ENCODE measurements at places on chromosomes 16 and 17.

- peak; percentile 84 for DNase-seq
Observed at GRCh38 chr16:68644715-68645493, at the start of gene CDH3. CDH3 (plus strand) TSS chr16:68645310; CDS start chr16:68645380, 70 bp downstream.

DNA sequence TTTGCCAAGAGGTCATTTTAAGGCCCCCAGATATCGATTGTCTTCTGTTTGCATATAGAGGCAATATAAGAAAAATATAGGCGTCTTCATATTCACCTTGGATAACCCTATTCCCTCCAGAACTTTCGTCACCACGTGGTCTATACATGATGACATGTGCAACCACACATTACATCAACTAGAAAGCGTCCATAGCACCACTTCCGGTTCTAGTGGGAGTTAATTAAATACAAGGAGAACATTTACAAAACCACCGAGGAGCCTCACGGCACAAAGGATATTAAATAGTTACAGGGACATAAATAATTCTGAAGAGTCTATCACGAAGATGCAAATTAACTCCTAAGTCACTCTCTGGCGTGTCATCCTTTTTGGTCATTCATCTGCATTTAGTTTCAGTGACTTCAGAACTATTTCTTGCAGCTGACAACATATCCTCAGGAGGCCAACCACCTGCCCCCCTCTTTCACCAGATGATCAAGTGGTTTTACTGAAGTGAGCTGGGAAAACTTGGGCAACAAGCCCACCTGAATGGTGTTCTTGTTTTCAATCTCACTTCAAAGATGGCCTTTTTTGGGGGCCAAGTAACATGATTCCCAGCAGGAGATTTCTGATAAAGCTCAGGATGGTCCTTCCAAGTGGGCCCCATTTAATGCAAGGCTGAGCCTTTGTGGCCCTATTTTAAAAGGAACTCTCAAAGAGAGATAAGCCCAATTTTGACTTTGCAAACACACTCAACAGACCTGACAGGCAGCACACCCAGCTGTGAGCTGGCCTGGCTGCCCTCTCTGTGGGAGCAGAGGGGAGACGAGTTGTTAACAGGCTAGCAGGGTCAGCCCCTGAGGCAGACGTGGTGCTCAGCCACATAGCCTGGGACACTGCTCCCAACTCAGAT is 15.3 kb downstream of the CMTM3 start:
- no peak for DNase-seq

DNA sequence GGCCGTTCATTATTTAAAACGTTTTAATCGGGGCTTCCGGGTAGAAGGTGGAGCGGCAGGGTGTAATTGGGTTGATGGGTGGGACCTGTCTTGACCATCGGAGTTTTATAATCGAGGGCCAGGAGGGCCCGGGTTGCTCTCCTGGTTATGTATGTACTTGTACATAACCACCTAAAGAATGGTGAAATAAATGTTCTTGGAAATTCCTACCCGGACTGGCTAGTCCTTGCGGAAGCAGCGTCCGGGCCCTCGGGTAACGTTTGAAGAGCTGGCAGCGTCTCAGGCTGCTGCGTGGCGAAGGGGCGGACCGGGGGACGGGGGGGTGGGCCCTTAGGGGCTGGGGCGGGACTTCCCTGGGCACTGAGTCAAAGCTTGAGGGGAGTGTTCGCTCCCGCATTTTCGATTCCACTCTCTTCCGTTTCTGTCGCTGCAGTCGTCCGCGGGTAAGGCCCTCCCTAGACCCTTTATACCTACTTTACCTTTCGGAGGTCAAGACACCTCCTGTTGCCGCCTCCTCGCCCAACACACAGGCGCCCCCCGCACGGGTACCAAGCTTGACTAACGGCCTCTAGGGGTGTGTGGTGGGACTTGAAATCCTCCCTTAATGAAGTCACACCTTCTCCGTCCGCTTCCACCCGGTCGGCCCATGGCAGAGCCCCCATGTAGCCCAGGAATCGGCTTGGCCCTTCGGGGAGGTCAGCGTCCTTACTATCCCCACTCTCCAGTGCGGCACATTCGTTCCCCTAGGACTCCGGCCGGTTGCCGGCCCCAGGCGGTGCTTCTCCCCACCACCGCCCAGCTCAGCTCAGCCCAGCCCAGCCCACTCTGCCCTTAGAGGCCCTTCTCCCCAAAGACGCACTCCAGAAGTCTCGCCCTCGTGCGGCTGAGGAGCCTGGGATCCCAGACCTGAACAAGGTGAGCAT is at the start of gene TMEM106A:
Gene TMEM106A, plus strand, starts transcription at position 396 of the 923 bp plus-strand sequence. CDS start 1,167 bp downstream, outside the sequence.
- DNase-seq: peak; percentile 87

GRCh38 chr17:75153780-75154194 is 525 bp downstream of the JPT1 start:
- DNase-seq: peak; percentile 36

- DNase-seq: no peak
Observed at GRCh38 chr17:21454441-21454840, 78.3 kb downstream of the KCNJ12 start.

GRCh38 chr16:78742501-78743283 is 643.2 kb downstream of the WWOX start:
- peak; percentile 47 for DNase-seq

- no peak for DNase-seq
Observed at GRCh38 chr16:86653285-86654006, 75.1 kb downstream of the FOXL1 start.

- DNase-seq: peak; percentile 75
Observed at GRCh38 chr16:7025616-7026190, 306.9 kb upstream of the RBFOX1 start.

DNA sequence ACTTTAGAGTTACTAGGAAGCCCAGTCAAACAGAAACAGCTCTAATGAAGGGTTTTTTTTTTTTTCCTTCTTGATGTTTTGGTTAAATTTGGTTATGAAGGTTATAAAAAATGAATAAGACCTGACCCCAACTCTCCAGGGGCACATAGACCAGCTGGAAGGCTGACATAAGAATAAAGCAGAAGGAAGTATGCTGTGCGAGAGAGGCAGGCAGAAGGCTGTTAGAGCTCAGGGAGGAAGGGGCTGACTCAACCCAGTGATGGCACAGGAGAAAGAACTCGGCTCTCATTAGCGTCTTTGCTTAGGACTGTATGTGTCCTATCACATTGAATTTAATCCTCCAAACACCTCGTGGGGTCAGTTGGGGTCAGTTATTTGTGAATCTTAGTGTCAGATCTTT is 474.6 kb downstream of the PMP22 start:
- no peak for DNase-seq

DNA sequence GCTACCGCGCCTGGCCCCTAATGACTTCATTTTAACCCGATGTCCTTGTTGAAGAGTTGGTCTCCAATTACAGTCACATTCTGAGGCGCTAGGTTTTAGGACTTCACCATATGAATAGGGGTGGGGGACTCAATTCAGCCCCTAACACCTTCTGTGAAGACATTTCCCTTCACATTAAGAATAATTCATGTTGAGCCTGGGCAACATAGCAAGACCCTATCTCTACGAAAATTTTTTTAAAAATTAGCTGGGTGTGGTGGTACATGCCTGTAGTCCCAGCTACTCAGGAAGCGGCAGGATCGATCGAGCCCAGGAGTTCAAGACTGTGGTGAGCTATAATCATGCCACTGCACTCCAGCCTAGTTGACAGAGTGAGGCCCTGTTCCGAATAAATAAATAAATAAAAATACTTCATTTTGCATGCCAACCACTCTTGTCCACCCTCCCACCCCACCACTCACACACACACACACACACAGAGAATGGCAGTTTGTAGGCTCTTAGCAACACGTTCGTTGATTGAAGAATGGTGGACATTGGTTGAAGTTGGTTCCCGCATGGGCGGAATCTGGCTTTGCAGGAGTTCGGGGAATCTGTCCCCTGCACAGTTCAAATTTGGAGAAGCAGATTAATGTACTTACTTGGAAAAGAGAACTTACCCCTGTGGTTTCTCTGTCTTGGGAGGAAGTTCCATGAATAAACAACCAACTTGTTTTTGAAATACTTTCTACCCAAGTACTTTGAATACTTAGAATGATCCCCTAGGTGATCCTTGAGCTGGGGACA is 27.8 kb upstream of the TVP23A start:
- no peak for DNase-seq

DNA sequence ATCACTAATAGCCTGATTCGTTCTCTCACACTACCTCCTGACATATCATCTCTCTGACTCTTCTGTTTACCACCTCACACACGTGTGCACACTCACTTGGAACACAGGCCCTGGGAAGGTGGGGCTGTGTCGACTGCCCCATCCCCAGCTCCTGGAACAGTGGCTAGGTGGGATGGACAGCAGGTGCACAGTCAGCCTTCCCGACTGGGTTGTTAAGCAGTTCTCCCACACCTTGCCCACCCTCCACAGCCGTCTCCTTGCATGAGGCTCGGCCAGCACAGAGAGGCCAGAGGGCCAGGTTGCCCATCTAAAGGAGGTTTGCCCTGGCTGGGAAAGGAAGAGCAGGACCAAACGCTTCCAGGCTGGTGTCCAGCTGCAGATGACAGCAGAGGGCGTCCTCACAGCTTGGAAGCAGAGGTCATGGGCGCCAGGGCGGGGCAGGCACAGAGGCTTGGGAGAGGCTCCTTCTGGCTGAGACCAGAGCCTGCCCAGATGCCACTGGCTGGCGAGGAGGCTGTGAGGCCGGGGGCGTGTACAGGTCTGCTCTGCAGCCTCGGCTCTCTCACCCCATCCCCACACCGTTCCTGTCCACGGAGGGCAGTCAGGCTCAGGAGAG is 92.8 kb downstream of the AMFR start:
- DNase-seq: peak; percentile 62

DNA sequence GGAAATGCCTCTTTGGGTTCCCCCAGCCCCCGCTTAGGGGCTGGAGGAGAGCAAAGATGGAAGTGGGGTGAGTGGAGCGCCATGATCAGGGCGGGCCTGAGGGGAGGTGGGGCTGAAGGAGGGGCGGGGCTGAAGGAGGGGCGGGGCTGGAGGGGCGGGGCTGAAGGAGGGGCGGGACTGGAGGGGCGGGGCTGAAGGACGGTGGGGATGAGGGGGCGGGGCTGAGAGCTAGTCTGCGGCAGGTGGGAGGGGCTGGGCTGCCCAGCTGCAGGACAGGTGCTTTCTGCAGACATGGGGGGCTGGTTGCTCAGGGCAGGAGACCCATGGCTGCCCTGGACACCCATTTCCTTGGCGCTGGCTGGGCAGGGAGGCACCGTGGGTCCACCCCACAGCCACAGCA is 39.1 kb upstream of the PABPN1L start:
- no peak for DNase-seq

DNA sequence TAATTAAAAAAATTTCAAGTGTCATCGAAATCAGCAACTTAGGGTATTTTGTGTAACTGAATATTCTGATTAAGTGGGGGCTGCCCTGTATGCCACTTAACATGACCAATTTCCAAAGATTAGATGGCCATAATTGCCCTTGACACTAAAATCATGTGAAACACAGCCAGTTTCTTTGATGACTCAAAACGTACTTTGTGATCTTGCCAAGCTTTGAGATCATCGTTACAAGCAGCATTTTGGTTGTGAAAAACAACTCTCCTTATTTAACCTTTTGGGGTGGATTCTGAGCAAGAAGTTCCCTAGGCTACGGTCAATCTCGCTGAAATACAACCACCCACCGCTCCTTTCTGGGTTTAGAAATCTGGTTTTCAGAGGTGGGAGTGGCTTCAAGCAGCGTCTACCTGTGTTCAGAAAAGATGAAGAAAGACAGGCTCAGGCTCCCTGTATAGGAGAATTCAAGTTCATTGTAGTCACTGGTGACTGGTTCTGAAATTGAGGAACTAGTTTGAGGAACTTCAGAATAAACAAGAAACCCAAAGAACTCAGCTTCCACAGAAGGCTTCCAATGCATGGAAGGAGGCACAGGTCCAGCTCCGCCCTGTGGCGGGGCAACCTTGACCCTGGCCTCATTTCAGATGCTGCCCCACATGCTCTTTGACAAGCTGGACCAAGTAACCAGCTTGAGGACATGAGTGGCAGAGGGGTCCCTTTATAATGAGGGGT is 9.4 kb downstream of the MAP3K14 start:
- no peak for DNase-seq

- DNase-seq: no peak
Observed at GRCh38 chr17:37750768-37751475, 6.1 kb upstream of the HNF1B start.
